ENCODE measurements at places on chromosomes 1 and 21. TPM values are rescaled to one million over a fixed set of nuclear protein-coding genes. Genes with fewer than 3 reads are reported as not detected.

The UBASH3A gene
- total RNA-seq = 1.0 TPM

The IGSF5 gene
- not detected for total RNA-seq

The CRABP2 gene
- total RNA-seq = 120 TPM

The PGLYRP4 gene
- not detected for total RNA-seq

The LRRC53 gene
- not detected for total RNA-seq

The LCE1D gene
- not detected for total RNA-seq

The IL24 gene
- 1.8 TPM for total RNA-seq

The CATSPERE gene
- not detected for total RNA-seq

The TAL1 gene
- total RNA-seq = not detected

The CCDC27 gene
- not detected for total RNA-seq

The HEYL gene
- 0.12 TPM for total RNA-seq

The CSMD2 gene
- total RNA-seq = not detected

The CLEC20A gene
- not detected for total RNA-seq

The WDR3 gene
- 38.2 TPM for total RNA-seq

The LRRN2 gene
- 9.0 TPM for total RNA-seq

The SPRR3 gene
- total RNA-seq = not detected

The NPHS2 gene
- total RNA-seq = not detected

The ZNF684 gene
- total RNA-seq = 2.1 TPM

The NAV1 gene
- total RNA-seq = 6.5 TPM

The C1orf87 gene
- not detected for total RNA-seq

The DIO1 gene
- not detected for total RNA-seq

The AMY1C gene
- not detected for total RNA-seq

The ECE1 gene
- total RNA-seq = 86.8 TPM

The XCL1 gene
- not detected for total RNA-seq

The CD84 gene
- not detected for total RNA-seq

The SMCP gene
- not detected for total RNA-seq

The KISS1 gene
- 6.0 TPM for total RNA-seq

The OSBPL9 gene
- 74.7 TPM for total RNA-seq
